Esophagus squamous epithelium (tissue), 5 donors: ENCODE measurements at places on chromosomes 1 and 21. TPM values are rescaled to one million over a fixed set of nuclear protein-coding genes. Genes with fewer than 3 reads are reported as not detected.

DNA sequence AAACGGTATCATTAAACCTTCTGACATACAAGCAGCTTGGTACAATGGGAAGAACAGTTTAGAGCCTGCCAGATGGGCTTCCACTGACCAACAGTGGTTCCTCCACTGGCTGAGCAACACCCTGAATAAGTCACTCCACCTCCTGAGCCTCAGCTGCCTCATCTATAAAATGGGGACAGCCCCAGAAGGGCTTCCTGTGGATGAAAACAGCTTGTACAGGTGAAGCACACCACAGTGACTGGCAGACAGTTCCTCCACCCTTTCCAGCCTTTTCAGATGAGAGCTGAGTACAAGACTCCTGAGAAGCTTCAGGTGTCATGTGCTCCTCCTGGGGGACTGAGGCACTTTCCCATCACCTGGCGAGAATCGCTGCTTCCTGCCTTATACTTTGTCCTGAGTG lies 2.1 kb downstream of the CAPZB start:
- no peak for DNase-seq

Gene TTC34
- total RNA-seq: not detected

Gene KIRREL1
- 3.6 TPM for total RNA-seq

- no peak for DNase-seq
Observed at GRCh38 chr1:93437976-93438605, 9.8 kb upstream of the FNBP1L start.

Gene PIGV
- total RNA-seq: 14.7 TPM
